CD4-positive, alpha-beta T cell treated with Interleukin-4 for 1 hour (primary cell): ENCODE measurements at places on chromosomes 16 and 17.

DNA sequence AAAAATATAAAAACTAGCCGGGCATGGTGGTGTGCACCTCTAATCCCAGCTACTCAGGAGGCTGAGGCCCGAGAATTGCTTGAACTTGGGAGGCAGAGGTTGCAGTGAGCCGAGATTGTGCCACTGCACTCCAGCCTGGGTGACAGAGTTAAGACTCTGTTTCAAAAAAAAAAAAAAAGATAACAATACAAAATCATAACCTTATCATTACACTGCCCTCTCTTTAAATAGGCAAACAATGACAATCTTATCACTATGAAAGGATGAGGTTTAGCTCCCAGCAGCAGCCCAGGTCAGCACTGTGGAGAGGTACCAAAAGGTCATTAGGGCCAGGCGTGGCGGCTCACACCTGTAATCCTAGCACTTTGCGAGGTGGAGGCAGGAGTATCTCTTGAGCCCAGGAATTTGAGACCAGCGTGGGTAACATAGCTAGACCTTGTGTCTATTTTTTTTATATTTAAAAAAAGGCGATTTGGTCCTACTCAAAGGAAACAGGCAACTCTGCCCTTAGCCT lies 3.5 kb upstream of the DPEP2NB start:
- DNase-seq = no peak

GRCh38 chr17:39929646-39930407 lies 2.3 kb downstream of the LRRC3C start:
- no peak for DNase-seq

GRCh38 chr17:37702598-37702997 lies 42.3 kb downstream of the HNF1B start:
- no peak for DNase-seq

GRCh38 chr16:4557973-4558372 lies 1.8 kb downstream of the C16orf96 start:
- DNase-seq = no peak

DNA sequence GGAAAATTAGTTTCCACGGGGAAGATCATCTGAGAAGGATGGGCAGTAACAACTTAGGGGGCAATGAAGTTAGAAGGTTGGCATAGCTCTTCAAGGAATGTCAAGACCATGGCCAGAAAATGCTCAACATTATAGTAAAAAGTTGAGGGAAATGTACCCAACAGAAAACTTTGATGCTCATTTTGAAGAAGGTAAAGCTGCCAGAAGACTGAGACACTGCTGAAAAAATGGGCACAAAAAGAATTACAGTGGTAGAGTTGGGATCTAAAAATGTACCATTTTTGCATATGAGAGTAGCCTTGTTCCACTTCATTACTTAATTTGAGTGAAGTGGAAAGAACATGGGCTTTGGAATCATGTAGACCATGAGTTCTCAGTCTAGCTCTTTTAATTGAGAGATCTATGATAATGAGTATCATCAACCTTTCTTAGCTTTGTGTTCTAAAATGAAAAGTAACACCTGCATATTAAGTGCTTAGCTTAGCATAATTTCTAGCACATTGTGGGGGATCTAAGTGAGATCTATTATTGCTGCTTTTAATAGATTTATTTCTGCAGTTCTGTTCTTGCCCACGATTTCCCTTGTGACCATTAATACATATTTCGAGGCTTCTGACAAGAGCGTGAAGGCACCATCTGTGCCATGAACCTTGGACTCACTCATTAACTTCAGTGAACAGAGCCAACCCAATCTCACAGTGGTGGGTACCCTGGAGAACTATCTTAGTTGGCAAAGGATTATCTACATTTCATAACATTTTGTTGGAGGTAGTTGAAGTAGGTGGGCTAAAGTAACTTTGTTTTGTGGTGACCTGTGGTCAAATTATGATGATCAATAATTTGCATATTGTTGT lies 3.0 kb downstream of the NACA2 start:
- DNase-seq = no peak

GRCh38 chr17:29613352-29613837 lies 9.3 kb downstream of the CORO6 start:
- peak; percentile 90 for DNase-seq

DNA sequence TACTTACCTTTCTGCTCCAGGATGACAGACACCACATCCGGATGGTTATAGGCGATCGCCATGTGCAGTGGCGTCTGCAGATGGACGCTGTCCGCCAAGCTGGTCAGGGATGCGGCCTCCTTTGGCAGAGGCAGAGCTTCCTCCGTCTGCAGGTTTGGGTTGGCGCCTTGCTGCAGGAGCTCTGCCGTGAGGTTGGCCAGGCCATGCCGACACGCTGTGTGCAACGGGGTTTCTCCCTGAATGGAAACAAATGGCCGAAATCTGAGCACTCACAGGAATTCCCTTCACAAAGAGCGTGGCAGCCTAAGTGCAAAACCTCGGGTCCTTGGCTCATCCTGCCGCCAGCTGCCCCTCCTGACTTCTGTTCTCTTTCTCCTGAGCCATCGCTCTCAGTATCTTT lies 41.8 kb downstream of the CYB5D2 start:
- no peak for DNase-seq

- DNase-seq = no peak
Measured at GRCh38 chr17:73520369-73520761, 123.9 kb downstream of the SDK2 start.
